ENCODE measurements at places on chromosomes 2 and 18.

- no peak for DNase-seq
Measured at GRCh38 chr2:84833481-84834150, 47.3 kb downstream of the TRABD2A start.

DNA sequence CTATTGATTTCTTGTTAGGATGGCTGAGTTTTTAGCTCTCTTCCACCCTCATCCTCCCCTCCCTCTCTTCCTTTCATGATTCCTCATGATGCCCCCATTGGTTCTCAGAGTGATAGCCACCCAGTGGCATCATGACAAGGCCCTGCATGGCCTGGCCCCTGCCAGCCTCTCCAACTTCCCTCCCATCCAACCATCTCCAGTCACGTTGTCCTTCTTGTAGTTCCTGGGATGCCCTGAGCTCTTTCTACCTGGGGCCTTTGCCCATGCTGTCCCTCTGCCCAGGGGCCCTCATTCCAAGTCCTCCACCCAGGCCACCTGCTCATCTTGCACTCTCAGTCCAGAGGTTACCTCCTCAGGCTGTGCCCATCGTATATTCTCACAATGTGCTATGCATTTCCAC lies 247.5 kb downstream of the TFCP2L1 start:
- DNase-seq, result no peak

GRCh38 chr2:23399674-23400261 lies 14.8 kb downstream of the KLHL29 start:
- DNase-seq, result no peak

- DNase-seq, result no peak
Measured at GRCh38 chr18:61833978-61834377, 58.8 kb downstream of the RNF152 start.

DNA sequence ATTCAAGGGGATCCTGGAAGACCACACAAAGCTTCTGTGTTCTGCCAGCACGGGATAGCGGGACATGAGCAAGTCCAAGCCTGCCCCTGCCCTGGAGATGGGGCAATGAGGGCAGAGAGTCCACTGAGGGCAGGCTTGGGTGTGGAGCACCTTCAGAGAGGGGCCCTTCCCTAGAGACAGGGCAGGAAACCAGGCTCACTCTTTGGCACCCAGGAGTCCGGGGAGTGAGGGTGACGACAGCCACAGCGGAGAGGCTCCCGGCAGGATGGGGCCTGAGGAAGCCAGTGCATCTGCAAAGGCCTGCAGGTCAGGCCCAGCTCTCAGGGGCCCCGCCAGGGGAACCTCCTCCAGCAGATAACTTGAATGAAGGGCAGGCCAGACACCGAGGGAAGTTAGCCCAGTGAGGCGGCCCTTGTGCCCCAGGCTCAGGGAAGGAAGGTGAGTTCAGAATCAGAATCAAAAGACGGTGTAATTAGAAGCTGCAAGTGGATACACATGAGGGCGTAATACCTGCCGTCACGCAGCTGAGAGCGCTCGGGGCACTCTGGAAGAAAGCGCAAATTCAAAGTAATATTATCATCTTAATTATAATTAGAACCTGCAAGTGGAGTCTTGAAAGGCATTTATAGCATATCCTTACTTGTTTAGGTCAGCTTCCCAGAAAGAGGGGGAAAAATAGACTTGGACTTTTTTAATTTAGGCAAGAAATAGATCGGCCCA lies 142.6 kb upstream of the LGALSL start:
- no peak for DNase-seq

DNA sequence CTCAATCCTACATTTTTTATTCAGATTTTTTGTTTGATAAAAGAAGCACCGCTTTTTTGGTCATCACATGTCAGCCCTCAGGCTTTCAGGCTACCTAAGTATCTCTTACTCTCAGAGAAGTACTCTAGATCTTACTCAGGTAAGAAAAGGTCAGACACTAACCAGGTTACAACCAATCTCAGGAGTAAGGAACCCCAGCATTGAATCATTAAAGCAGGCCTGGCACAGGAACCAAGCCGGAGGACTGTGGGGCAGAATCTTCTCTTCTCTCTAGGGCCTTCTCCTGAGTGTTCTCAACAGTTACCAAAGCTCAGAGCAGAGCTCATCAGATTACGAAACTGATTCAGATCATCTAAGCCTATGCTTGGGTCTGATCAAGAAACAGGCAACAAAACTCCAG lies 28.2 kb downstream of the RBMS1 start:
- DNase-seq, result no peak

DNA sequence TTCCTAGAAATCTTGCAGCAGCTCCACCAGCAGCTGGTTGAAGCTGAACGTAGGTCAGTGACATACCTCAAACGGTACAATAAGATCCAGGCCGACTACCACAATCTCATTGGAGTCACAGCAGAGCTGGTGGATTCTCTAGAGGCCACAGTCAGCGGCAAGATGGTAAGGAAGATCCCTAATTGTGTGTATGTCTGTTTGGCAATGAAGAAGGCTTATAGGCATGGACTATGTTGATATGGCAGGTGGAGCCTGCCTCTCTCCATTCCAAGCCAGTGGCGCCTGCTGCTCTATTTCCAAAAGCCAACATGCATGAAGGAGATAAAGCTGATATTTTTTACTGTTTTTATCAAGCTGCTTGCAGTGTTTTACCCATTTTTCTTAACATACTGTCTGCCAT lies 36.8 kb downstream of the ARMC9 start:
- no peak for DNase-seq

GRCh38 chr2:123080331-123080730 lies 944.8 kb upstream of the CNTNAP5 start:
- no peak for DNase-seq

- DNase-seq, result no peak
Measured at GRCh38 chr2:46269544-46270273, 27.5 kb upstream of the EPAS1 start.

DNA sequence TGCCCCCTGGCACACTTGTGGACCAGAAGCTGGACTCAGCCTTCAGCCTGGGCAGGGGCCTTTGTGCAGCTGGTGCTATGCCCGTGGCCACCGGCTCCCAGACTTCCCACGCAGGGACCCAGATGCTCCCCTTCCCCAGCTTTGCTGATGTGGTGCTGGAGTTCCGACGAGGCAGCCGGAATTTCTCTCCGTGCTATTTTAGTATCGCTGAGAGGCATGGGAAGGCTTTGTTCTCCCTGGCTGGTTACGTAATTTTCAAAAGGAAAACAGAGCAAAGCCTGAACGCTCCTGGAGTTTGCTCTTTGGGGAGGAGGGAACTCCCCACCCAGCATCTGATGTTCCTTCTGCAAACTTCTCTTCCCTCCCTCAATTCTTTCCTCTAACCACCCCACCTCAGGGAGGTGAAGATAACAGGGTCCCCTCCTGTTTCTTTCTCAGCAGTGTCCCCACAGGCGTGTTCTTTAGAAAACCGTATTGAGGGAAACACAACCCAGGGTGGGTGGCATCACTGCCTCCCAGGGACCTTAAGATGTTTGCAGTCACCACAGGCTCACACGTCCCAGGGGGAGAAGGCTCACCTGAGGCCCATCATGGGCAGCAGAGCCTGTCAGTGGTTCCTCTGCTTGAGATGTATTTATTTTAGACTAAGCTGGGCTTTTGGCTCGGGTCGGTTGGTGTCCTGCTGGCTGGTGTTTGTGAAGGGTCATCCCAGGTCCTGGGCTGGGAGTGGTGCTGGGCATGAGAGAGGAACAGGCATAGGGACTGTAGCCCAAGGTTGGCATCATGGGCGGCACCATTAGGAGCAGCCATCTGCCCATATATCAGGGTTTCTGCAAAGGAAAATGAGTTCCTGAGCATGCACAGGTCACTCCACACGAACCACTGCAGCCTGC lies 95.0 kb downstream of the MAPK4 start:
- DNase-seq, result no peak

DNA sequence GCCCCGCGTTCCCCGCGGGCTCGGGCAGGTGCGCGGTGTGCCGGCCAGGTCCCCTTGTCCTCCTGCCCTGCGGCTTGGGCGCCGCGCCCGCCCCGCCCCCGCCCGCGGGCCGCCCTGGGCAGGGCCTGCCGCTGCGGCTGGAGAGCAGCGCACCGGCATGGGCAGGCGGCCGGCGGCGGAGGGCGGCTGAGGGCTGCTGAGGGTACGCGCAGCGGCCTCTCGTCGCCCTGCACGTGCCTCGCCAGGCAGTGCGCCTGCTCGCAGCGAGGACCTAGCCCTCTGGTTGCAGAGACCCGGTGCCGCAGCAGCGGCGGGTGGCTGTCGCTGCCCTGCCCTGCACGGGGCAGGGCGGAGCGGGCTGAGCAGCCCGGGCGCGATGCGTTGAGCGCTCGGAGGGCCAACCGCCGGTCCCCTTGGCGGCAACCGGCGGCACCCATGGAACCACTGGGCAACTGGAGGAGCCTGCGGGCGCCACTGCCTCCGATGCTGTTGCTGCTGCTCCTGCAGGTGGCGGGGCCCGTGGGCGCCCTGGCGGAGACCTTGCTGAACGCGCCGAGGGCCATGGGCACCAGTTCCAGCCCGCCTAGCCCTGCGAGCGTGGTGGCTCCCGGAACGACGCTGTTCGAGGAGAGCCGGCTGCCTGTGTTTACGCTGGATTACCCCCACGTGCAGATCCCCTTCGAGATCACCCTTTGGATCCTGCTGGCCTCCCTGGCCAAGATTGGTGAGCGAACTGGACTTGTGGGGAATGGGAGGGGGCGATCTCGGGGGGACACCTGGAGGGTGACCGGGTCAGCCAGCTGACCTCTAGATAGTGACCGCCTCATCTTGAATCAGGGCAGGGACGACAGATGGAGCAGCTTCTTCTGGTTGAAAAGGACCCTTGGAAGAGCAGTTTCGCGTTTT lies at the start of gene SLC9A2:
Gene SLC9A2 (plus strand): TSS at position 140 of the 906 bp plus-strand sequence. CDS start 296 bp downstream, at position 436.
- no peak for DNase-seq

GRCh38 chr2:157184161-157184895 lies 73.2 kb upstream of the GALNT5 start:
- no peak for DNase-seq

DNA sequence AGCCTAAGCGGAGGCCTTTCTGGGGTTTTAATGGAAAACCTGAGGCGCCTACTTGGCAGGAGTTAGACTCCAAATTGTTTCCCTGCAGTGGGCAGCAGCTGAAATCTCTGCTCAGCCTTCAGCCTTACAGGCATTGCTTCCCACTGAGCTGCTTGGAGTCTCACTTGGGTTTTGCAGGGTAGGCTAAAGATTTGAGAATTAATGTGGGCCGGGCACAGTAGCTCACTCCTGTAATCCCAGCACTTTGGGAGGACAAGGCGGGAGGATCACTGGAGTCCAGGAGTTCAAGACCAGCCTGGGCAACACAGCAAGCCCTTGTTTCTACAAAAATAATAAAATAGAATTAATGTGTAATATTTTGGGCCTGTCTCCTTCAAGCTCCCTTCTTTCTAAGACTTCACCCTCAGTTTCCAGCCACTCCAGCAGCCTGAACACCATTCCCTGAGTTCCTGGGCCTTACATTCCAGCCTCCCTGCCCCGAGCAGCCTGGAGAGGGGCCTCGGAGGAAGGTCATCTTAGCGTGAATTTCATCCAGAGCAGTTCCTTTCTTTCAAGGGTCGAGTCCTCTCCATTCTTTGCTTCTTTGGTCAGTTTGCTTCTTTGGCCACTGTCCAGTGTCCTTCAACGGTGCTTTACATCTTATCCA lies 9.1 kb upstream of the RAB17 start:
- no peak for DNase-seq

GRCh38 chr18:23268641-23269040 lies 133.4 kb downstream of the CABLES1 start:
- no peak for DNase-seq

DNA sequence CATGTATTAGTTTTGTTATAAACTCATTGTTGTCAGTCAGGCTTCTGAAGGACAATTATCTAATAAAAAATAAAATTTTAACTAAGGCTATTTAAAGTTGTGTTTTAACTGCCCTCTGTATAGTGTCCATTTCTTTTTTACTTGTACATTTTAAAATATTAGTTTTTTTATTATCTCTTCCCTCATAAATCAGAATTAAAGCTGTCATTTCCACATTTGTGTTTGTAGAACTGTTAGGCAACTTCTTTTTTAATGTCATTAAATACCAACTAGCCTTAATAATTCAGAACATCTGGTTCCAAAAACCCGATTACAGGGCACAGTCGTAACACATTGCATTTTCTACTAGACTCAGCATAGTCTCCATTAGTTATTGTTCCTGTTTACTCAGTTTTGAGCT lies 1749.0 kb upstream of the CELF4 start:
- DNase-seq, result no peak

DNA sequence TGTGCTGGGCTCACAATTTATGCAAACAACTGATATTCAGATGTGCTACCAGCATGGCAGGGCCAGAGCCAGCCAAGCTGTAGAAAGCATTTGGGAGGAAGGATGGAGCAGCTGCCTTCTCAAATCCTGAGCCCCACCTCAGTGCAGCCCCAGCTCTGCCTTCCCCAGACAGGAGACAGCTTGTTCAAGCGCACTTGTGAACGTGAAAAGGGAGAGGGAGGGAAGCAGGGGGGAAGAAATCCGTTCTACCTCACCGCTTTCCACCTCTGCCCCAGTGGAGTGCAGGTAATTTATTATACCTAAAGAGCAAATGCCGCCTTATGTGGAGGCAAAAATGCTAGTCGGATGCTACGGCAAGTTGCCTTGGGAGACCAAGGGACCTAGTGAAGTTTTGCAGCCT lies 66.0 kb upstream of the SLC14A2 start:
- no peak for DNase-seq

DNA sequence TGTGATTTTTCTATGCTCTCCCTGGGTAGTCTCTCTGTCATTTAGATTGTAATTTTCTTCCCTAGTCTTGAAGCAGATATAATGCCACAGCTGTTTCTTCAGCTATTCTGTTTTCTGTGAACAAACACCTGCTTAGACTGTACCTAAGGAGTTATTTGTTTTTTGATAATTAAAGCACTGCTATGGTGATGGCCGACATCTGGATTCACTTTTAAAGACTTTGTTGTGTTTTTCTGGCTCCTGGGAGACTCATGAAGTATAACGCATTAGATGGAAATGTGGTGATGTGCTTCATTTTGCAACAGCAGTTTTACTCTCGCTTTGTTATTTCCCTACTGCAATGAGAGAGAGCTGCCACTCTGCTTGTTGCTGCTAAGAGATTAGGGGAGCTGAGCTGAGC lies 15.7 kb upstream of the C2orf69 start:
- no peak for DNase-seq

DNA sequence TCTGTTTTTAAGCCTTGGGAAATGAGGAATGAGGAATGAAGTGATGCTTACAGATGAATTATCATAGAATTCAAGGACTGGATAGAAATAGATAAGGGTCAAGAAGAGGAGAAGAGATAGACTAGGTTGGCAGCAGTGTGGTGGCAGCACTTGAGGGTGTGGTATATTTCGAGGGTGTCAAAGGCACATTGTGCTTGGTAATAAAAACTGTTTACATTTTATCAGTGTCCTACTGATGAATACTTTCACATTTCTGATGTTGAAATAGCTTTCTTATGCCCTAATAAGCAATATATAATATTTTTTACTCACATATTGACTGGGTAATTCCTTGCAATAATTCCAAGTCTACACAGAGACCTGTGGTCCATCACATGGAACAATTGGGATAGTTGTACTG lies 3.4 kb downstream of the TFPI start:
- no peak for DNase-seq

All from activated CD8-positive, alpha-beta memory T cell treated with anti-CD3 and anti-CD28 coated beads for 4 hours (primary cell).